NCI-H1694 (cell line): ENCODE measurements at places on chromosomes 12 and 14.
A peak's percentile ranks its signal among the peaks of the same experiment; 100 is the strongest.

- DNase-seq = no peak
These were observed 42.7 kb upstream of the EAPP start for GRCh38 chr14:34582117-34582680.

DNA sequence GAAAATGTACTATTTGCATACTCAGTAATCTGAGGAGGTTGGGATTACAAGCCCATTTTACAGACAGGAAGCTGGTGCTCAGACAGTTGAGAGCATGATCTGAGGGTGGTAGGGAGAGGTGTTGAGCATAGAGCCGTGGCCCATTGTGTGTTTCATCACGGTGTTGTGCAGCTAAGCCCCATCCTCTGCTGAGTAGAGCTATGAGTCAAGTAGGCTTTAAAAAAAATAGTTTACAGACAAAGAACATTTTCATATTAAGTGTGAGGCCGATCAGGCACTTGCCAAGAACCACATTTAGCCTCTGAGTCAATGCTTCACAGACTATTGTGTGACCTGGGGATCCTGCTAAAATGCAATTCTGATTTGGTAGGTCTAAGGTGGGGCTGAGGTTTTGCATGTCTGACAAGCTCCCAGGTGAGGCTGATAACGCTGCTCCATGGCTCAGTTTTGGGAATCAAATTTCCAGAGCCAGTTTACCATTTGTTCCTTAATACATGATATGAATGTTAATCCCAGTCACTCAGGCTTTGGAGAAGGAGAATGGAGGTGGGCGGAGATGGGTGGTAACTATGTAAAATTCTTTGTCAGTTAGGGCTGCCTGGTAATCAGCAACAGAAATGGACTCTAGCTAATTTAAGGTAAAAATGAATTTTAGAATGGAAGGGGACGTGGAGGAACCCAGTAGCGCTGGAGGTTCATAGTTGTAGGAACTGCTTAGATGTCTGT lies 22.2 kb downstream of the ZNF664 start:
- no peak for DNase-seq

DNA sequence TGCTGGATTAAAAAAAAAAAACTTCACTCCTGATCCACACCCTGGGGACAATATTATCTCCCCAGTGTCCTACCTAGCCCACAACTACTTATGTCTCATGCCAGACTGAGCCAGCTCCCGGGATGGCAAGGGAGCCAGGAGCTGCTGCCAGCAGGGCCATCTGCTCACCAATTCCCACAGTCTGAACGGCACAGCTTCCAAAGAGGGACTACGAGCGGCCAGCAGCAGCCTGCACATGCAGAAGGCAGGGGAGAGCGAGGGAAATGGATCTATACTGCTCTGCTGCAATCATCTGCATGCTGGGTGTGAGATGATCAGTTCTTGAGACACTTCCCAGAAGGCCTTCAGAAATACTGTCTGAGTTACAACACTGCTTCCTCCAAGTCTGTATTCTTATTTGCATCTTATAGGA lies 11.1 kb downstream of the SSH1 start:
- peak; percentile 89 for DNase-seq

- DNase-seq = no peak
These were observed 6.3 kb upstream of the CTDSP2 start for GRCh38 chr12:57852620-57853500.

- no peak for DNase-seq
These were observed 85.0 kb downstream of the PIWIL1 start for GRCh38 chr12:130422676-130423075.

GRCh38 chr12:20494851-20495250 lies 126.5 kb downstream of the PDE3A start:
- DNase-seq = no peak

- DNase-seq = no peak
These were observed 95.2 kb upstream of the PWP1 start for GRCh38 chr12:107590413-107590812.

DNA sequence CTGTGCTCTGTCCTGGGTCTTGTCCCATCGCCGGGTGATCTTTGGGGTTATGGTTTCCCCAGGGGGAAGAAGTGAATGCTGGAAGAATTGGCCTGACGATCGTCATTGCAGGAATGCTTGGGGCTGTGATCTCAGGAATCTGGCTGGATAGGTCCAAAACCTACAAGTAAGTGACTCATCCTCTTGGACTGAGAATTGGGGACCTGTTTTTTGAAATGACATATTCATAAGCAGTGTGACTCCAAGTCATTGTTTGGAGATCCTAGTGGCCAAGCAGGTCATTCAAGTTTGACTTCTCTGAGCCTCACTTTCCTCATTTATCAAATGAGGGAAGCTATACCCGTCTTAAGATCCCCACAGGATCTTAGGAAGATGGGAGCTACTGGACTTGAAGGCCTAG lies 25.8 kb downstream of the ERG28 start:
- DNase-seq = no peak

- no peak for DNase-seq
These were observed 152.2 kb downstream of the SLC15A4 start for GRCh38 chr12:128671528-128672042.
